Stimulated activated CD4-positive, alpha-beta T cell treated with anti-CD3 and anti-CD28 coated beads, Interleukin-15, amount 100 ng/mL, for 24 hours (primary cell): ENCODE measurements at places on chromosomes 3 and 15.
A peak's percentile ranks its signal among the peaks of the same experiment; 100 is the strongest.

DNA sequence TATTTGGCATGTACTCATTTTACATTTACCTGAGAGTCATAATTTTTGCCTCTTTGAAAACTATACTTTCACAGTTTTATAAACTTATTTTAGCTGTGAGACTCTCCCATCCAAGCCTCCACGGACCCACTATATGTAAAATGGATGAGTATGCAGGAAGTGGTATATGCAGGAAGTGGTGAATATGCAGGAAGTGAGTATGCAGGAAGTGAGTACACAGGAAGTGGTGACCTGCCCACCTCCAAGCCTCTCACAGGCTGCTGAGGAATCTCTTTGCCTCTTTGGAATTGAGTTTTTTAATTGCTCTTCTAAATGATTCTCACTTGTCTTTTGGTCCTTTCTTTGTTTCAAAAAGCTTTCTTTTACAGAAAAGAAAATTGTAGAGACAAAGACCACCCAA, 85.2 kb downstream of the KBTBD8 start:
- peak; percentile 58 for DNase-seq

DNA sequence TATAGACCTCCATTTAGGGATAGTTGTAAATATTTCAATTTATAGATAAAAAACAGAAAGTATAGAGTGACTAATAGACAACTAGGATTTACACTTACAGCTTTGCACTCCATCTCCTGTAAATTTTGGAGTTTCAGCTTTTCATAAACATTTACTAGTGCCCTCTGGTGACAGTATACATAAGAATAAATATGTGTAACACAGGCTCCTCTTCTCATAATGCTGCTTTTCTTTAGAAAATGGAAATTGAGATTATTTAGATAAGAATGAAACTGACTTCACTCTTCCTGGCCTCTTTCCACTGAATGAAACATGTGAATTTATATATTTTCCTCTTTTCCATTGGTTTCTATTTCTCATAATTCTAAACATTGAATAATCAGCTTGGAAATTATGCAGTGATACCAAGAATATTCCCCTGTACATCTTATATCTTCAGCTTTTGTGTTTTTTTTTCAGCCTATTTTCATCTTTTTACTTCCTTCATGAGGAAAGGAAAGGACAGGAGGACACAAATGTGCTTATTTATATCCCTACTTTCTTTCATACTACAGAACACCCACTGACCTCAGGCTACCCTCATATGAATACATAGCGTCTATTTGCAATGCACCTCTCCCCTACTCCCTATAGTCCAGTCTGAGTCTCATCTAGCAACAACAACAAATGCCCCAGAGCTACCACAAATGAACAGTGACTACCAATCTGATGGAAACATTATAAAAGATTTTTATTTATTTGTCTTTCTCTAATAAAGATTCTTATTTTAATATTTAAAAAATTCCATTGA, 103.1 kb upstream of the CCDC39 start:
- no peak for DNase-seq

DNA sequence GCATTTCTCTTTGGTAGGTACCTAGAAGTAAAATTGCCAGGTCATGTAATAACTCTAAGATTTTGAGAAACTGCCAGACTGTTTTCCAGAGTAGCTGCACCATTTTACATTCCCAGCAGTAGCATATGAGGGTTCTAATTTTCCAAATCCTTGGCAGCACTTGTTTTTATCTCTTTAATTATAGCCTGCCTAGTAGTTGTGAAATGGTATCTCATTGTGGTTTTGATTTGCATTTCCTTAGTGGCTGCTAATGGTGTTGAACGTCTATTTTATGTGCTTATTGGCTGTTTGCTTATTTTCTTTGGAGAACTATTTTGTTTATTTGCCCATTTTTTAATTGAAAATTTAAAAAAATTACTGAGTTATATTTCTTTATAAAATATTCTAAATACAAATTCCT, 117.9 kb downstream of the TCF12 start:
- DNase-seq = no peak

GRCh38 chr3:39096775-39097174, 10.7 kb downstream of the GORASP1 start:
- no peak for DNase-seq

GRCh38 chr3:185056908-185057307, 96.0 kb downstream of the C3orf70 start:
- DNase-seq = no peak

DNA sequence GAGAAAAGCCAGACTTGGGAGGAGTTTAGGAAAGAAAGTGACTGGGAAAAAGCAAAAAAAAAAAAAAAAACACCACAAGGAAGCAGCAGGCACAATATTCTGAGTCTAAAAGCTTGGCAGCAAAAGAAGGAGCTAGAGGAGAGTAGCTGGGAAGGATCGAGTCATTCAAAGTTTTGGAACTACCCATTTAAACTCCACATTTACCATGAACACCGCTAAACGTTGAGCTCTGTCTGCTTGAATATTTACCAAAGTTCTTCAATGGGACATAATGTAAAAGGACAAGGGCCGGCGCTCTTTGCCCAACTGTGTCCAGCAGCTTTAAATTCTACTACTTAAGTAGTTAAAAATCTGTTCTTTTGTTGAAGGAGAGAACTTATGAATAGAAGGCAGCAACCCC, 481.9 kb downstream of the FOXP1 start:
- no peak for DNase-seq

DNA sequence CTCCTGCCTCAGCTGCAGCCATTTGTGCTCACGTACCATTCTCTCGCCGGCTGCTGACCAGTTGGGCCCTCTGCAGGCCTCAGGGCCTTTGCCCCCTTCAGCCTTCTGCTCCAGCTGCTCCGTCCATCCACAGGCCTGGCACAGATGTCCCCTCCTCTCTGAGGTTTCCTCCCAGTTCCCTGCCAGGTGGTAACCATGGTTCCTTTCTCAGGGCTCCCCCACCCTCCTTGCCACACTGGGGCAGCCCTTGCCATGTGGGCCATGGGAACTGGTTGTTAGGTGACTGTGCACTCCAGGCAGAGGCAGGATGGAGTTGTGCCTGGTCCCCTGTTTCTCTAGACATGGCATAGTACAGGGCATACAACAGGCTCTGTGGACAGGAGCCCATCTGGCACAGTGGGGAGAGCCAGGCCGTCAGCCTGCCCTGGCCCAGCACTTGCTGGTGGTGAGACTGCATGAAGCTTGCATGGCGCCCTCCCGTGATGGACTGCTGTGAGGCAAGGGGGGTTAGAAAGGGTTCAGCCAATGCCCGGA, 148.9 kb downstream of the DNAJB8 start:
- DNase-seq = no peak

GRCh38 chr3:195823999-195824398, 12.3 kb upstream of the MUC4 start:
- no peak for DNase-seq

GRCh38 chr15:44087578-44088465, 107.2 kb downstream of the FRMD5 start:
- no peak for DNase-seq

- no peak for DNase-seq
Observed at GRCh38 chr15:96347181-96348111, 16.9 kb downstream of the NR2F2 start.

DNA sequence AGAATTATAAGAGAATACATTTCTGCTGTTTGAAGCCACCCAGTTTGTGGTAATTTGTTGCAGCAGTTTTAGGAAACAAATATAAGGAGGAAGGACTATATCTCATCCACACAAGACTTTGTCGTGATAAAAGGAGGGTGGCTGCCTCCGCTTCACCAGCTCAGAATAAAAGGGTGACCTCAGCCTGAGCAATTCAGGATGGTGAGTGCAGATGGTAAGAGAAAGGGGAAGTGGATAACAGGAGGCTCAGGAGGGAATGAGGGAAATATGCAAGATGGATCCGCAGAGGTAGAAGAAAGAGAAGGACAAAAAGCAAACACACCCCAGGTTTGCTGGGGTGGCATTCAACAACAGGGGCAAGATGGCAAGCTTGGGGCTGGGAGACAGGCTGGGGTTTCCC, 108.1 kb upstream of the TNFAIP8L3 start:
- DNase-seq = no peak

DNA sequence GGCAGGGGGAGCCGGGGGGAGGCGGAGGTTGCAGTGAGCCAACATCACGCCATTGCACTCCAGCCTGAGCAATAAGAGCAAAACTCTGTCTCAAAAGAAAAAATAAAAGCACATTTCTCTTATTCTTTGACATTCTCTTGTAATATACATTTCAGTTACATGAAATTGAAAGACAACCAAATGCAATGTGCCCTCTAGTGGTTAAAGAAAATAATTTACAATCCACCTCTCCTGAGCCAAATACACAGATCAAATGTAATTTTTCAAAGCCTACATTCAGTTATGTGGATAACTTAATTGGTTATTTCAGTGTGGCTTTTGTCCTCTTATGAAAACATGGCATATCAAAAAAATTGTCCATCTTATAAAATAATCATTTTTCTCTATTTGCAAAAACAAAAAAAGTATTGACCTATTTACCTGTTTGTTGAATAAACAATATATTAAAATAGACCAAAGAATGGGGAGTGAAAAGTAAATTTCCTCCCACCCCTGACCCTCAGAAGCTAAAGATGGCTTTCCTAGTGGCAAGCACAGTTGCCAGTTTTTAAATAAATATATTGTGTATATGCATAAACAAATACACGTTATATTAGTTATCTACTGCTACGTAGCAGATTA, 14.2 kb upstream of the U2SURP start:
- no peak for DNase-seq

GRCh38 chr3:144085964-144086363, 114.3 kb downstream of the DIPK2A start:
- DNase-seq = no peak

DNA sequence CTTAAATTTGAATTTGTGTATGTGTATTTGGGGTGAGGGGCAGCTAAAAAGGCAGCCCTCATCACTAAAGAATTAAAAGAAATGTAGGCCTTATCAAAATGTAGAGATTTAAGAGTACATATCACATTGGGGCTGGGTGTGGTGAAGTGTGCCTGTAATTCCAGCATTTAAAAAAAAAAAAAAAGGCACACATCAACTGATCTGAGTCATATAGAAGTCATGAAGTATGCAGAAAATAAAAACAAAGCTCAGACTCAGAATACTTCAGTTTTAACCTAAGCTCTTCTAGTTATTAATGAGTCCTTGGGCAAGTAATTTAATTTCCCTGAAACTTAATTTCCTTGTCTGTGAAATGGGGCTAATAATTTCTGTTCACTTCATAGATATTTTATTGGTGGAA, 31.6 kb downstream of the SLC24A1 start:
- DNase-seq = no peak

DNA sequence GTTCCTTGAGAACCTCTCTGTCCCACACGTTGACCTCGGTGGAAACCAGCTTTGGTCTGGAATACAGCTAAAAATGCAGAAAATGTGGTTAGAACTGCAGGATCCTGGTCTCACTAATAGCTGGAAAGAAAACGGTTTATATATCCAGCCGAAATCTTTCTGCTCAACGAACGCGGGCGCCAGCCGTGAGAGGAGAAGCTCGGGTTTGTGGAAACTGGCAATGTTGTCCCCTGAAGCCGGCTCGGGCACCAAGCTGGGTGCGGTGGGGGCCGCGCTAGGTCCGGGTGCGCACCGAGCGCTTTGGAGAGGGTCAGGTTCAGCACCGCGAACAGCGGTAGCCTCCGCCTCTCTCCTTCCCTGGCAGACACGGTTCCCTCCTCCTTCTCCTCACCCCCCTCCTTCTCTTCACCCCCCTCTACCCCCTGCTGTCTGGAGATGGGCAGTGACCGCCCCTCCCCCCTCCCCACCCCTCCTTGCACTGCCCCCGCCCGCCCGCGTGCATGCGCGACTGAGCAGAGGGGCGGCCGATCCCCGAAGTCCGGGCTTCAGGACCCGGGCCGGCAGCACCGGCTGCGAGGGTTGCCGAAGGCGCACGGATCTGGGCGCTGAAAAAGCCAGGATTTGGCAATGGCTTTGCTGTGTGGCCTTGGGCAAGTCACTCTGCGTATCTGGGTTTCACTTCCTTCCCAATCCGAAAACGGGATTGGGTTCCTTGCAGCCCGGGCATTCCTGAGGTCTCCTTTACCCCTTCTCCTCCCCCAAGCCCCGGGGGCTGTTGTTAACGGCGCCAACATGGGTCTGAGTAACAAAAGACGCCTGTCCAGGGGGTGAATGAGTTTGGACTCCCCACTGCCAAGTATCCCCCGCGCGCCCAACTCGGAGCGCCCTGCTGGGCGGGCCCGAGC, at the start of gene SKOR1:
TSS of gene SKOR1 (plus strand) at position 534 of the 905 bp plus-strand sequence. CDS start at position 628, 94 bp downstream.
- peak; percentile 24 for DNase-seq

DNA sequence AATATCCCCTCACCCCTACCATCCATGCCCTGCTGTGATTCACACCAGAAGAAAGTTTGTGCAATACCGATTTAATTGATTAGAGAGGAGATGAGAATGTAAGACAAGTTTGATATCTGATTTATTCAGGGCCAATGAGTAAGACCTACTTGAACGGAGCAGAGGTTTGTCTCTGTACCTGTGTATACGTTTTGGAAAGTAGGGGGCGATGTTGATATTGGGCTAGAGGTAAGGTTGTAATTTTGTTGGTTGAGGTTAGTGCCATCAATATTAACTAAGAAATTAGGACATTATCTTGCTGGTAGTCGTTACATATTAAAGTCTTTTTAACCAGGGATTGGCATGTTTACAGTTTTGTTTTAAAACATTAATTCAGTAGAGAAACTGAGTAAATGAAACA, 20.5 kb downstream of the EAF2 start:
- DNase-seq = no peak

- DNase-seq = no peak
Observed at GRCh38 chr3:191774485-191774884, 313.5 kb downstream of the PYDC2 start.

GRCh38 chr3:28667646-28668621, 319.3 kb upstream of the AZI2 start:
- peak; percentile 64 for DNase-seq

- DNase-seq = no peak
Observed at GRCh38 chr15:99956820-99957641, 223.8 kb upstream of the LYSMD4 start.

DNA sequence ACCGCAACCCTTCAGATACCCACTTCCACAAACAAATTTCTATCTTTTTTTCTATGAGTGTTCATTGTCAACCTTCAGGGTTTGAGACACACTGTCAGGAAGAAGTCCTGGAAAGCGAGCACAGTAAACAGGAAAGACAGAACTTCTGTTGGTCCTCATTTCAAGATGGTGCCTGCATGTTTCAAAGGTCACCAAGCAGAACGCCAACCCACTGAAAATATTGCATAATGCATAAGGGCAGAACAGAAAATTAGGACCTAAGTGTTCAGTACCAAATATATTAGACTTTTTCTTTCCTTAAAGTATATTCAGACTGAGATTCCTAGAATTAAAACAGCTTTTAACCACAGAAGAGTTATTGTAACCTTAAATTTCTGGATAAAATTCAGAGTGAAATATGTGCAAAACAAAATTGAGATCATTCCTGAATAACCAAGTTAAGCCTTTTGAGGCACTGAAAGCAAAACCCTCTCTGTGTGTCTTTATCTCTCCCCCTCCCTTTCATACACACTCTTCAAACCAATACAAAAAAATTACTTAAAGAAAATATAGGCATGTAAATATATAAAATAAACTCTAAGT, 387.8 kb upstream of the THBS1 start:
- DNase-seq = no peak

GRCh38 chr15:82986442-82986780, 401 bp downstream of the RAMAC start:
- DNase-seq = no peak
